Right cardiac atrium (tissue), 5 donors: ENCODE measurements at places on chromosomes 12 and 14. TPM values are rescaled to one million over a fixed set of nuclear protein-coding genes. Genes with fewer than 3 reads are reported as not detected.

- no peak for DNase-seq
Observed at GRCh38 chr14:21825149-21825743, 151.6 kb upstream of the OR4E1 start.

GRCh38 chr14:64691376-64691775 is 12.8 kb upstream of the PLEKHG3 start:
- DNase-seq, result no peak

Gene C12orf54
- total RNA-seq, result not detected

Gene ZFHX2
- 0.94 TPM for total RNA-seq

Gene HNF1A
- not detected for total RNA-seq

- DNase-seq, result no peak
Observed at GRCh38 chr12:100123316-100124095, 19.2 kb downstream of the BLTP3B start.

DNA sequence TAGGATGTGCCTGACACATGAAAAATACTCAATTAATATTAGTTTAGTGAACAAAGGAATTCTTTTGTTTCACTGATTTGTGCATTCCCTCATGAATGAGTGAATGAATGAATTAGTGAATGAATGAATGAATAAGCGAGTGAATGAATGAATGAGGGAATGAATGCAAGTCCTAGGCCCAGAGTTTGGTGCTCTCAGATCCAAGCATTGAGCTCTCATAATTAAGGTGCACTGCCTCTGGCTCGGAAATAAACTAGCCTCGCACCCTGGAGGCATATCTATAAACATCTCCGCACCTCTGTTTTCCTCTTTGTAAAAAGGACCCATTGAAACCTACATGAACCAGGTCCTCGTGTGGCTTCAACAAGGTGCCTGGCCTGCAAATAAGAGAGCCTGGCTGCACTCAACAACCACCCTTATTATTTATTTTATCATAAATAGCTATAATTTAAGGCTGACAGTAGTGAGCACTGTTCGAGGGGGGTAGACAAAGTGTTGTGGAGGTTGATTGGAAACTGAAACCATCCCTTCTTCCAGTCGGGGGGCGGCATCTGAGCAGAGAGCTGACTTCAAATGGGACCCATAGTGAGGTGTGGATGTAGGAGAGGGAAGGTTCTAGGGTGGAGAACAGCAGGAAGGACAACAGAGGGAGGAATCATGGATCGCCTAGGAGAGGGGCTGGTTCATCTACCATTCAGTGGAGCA is 316.8 kb downstream of the BCL11B start:
- DNase-seq, result no peak

GRCh38 chr14:65027127-65027799 is 40.6 kb downstream of the FNTB start:
- DNase-seq, result no peak

DNA sequence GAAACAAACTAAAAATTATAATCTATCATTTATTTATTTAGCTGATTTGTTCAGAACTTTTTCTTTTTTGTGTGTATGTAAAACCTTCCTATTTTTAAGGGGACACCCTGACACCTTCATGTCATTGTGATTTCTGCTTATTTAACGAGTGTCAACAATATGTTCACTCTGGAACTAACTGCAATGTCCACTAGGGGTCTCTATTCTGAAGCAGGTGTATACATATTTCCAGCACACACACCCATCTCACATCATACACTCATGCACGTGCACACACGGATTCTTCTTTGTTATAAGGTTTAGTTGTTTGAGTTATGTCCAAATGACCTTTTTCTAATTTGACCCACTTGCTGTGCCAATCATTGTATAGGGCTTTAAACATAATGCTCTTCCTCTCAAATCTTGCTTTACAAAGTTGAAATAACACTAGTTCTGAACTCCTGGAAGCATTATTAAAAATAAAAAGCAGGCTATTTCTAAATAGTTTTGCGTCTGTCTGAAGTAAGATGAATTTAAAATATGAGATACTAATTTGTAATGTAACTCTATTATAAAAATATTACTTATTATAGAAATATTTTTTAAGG is 15.5 kb downstream of the E2F7 start:
- DNase-seq, result no peak

DNA sequence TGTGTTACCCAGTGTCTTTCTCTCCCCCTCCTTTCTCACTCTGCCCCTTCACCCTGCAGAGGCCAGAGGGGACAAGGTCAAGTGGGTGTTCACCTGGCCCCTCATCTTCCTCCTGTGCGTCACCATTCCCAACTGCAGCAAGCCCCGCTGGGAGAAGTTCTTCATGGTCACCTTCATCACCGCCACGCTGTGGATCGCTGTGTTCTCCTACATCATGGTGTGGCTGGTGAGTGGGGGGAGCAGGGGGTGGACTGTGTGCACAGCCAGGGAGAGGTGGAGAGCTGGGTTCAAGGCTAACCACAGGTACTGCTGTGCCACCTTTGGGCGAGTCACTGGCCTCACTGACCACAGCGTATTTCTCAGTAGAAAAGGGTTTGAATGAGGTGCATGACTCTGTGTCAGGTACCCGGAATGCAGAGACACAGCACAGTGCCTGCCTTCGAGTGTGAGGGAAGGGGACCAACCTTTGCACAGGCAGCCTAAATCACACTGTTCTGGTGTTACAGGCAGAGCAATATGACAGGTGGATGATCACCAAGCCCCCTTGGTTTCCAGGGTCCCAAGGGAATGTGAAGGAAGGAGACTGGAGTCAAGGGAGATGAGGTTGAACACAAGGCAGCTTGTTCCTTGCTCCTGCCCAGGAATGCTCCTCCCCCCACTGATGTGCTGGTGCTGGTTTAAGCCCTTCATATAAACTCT is 30.8 kb upstream of the RIN3 start:
- no peak for DNase-seq

Gene GTF2A1
- total RNA-seq, result 20.6 TPM

DNA sequence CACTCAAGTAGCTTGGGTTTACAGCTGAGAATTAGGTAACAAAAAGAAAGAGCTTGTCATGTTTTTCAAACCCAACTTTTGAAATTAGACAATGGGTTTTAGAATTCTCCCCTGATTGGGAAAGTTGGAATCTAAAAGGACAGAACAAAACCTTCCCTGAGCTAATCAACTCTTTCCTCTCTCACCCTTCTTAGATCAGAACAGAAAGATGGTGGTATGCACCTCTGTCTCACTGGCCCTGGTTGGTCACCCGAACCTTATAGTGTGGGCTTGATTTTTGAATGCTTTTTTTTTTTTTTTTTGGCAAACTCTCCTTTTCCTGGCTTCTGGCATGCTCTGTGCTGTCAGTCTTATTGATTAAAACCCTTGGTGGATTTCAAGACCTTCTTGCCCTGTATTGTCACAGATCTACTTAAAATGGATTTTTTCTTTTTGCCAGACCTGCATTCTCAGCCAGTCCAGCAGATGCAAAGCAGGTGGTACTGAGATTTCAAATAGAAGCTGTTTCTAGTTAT is 251.1 kb upstream of the RMST start:
- DNase-seq, result no peak

- no peak for DNase-seq
Observed at GRCh38 chr12:45235087-45236025, 19.5 kb downstream of the ANO6 start.

GRCh38 chr14:69617796-69618195 is 6.4 kb downstream of the SUSD6 start:
- DNase-seq, result no peak

- DNase-seq, result no peak
Observed at GRCh38 chr12:56713345-56713744, 11.8 kb downstream of the NACA start.

DNA sequence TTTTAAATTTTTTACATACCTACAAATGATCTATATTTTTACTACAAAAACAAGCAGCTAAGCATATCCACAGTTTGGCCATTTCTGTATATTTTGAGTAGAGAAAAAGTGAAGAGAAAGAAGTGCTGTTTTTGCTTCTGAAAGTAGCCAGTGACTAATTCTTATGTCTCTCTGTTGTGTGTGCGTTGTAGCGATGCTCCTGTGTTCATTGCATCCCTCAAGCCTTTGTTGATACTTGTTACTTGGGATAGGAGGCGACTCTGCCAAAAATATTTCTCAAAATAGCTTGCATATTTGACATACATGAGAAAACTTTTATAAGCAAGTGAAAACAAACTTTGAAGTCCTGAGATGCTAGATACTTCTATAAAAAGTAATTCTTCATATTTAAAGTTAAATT is 714.1 kb downstream of the FSCB start:
- DNase-seq, result no peak

- no peak for DNase-seq
Observed at GRCh38 chr12:17818931-17819330, 271.1 kb downstream of the RERGL start.

GRCh38 chr14:77039285-77040058 is 11.0 kb upstream of the IRF2BPL start:
- DNase-seq, result no peak

DNA sequence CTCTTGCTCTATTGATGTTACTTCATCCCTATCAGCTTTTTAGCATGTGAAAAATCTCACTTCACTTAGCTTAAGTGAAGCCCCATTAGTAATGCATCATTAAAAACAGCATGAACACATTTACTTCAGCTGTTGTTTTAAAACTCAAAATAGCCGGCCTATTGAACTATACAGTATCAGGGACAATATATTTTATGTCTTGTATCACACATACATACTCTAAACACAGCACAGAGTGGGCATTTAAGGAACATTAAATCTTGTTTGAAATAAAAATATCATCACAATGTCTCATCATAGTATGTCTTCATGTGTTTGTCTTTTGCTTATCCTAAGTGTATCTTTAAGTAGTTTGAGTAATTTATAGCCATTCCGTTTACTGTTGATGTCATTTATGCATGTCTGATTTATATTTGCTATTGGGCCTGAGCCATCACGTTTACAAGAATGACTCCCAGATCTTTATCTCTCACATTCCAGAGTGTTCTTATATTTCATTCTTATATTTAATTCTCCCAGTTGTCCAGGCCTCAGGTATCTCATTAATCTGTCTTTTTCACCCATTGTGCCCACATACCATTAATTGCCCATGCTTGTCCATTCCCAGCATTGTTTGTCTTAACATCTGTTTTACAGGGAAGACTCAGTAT is 57.5 kb downstream of the ARHGAP5 start:
- DNase-seq, result no peak

DNA sequence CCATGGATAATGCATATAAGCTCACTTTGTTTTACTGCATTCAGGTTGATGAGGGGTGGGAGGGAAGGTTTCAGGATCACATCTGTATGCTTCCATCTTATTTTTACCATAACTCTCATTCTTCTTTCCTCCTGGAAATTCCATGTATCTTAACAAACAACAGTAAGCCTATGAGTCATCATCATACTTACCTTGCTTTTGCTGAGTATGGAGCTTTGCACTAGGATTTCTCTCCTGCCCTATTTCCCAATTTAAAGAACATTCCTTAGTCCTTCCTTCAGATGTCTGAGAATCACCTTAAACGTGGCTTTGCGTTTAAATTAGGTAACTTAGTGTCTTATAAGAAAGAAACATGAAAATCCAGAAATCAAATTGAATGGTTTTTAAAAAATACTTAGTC is 1.6 kb upstream of the CLEC14A start:
- DNase-seq, result no peak

DNA sequence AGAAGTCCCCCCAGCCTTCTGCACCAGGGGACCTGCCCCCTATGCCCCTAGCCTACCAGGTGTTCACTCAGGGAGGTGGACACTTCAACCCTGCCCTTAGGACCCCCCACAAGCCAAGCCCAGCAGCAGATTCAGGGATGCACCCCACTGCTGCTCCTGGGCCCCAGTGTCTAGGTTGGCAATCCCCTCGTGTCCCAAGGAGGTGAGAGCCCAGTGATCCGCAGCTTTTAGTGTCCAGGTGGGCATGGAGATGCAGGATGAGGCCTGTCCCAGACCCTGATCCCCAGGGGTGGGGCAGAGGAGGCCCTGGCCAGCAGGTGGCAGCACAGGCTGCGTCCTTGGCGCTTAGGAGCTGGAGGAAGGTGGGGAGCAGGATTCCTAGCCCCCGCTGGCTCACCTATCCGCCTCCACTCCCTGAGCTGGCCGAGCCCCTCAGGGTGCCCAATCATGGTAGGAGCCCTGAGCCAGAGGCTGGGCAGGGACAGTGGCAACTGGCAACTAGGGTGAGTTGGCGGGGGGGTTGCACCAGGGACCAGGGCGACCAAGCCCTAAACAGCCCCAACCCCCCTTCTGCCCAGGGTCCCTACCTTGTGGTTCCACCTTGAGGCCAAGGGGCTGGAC is 4.1 kb downstream of the CKB start:
- peak; percentile 75 for DNase-seq

- DNase-seq, result peak; percentile 93
Observed at GRCh38 chr12:106147956-106148355, 9.2 kb upstream of the NUAK1 start.

- DNase-seq, result no peak
Observed at GRCh38 chr12:132343294-132344004, 14.1 kb upstream of the GALNT9 start.

Gene NPAS3
- total RNA-seq, result 4.0 TPM

GRCh38 chr12:118358612-118359540 is 13.8 kb downstream of the TAOK3 start:
- no peak for DNase-seq

Gene SDS
- total RNA-seq, result 0.58 TPM

Gene AMDHD1
- total RNA-seq, result 0.88 TPM

- peak; percentile 78 for DNase-seq
Observed at GRCh38 chr14:89214221-89214965, 202.6 kb downstream of the FOXN3 start.

DNA sequence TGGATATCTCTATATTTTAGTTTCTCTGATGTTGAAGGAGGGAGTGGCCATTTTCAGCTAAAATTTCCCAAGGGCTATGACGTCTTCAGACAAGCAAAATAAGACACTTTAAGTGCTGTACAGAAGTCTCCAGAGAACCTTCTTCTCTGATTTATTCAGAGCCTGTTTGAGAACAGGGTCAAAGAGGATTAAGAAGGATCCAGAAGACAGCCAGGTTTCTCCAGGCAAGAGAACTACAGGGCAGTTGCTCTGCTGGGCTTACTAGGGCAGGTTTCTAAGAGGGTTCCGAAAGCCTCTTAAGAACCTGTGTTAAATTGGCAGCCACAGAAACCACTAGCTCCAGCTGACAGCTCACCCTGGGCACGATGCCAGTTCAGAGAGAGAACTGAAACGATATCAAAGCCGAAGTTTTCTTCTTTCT is 1.2 kb downstream of the MGP start:
- peak; percentile 89 for DNase-seq

- peak; percentile 51 for DNase-seq
Observed at GRCh38 chr12:109560867-109561710, 12.2 kb downstream of the MMAB start.

Gene TAS2R7
- not detected for total RNA-seq

- DNase-seq, result peak; percentile 95
Observed at GRCh38 chr14:102474934-102475333, 34.6 kb downstream of the ANKRD9 start.

DNA sequence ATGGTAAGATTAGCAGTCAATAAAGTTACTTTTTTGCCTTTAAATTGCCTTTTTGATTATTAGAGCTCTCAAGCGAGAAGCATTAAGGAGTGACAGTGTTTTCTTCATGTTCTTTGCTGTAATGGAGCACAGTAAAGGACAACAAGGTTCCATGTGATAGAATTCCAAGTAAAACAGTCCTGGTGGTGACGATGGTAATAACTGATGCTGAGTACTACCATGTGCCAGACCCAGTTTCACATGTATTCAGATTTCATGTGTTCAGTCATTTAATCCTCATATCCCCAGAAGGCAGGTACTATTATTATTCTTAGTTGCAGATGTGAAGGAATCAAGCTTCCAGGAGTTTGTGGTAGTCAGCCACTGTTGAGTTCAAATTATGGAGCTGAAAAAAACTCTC is 79.0 kb downstream of the FRMD6 start:
- no peak for DNase-seq

Gene CCDC196
- not detected for total RNA-seq
